ENCODE measurements at places on chromosomes 11 and 22.

GRCh38 chr11:116901964-116902688 lies 64.7 kb upstream of the APOA1 start:
- no peak for DNase-seq

DNA sequence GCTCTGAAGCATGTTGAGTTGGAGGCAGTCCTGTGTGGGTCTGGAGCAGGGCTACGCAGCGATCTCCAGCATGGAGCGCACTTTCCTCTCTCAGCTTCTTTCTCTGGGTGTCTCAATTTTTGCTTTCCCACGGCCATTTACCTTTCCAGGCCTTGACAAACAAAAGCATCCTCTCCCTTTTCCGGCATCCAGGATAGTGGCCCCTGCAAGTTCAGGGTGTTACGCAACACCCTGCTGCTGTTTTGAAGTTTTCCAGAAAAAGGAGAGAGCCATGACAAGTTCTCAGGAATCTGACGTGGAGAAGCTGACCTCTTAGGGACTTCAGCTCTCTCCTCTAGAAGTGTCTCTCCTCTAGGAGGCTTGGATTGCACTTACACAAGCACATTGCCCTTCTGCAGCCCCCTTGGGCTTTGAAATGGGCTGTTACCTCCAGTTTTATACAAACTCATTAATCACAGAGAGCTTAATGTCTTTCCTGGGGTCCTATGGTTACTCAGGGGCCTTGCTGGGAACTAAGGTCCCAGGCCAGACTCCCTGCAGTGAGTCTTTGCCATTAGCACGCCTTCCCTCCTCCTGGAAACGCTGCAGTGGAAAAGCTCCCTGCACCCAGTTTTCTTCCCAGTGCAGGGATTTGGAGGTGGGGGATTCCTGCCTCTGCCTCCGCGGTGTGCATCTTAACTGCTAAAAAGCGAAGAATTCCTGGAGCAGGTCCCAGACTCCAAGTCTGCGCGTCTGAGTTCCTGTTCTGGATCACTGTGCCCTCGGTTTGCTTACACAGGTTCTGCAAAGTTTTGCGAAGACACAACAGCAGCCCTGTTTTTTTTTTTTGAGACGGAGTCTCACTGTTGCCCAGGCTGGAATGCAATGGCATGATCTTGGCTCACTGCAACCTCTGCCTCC lies 80.4 kb downstream of the BARX2 start:
- DNase-seq = no peak

GRCh38 chr11:99199341-99199740 lies 178.6 kb downstream of the CNTN5 start:
- no peak for DNase-seq

DNA sequence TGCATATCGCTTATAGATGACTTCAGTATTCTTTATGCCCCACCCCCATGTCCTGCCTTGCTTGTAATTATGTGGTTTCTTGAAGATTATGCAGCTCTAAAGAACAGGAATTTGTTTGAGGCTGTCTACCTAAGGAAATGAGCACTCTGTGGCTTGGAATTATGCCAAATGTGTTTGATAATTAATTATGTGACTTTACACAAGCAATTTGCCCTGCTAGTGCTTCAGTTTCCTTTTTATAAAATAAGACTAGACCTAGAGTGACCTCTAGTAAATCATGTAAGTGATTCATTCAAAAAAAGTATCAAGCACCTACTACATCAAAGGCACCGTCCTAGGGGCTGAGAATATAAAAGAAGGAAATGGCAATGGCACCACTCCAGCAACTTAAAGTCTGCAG lies 491.5 kb upstream of the KIRREL3 start:
- no peak for DNase-seq

- DNase-seq = no peak
Measured at GRCh38 chr11:34899633-34900016, 16.6 kb downstream of the APIP start.

DNA sequence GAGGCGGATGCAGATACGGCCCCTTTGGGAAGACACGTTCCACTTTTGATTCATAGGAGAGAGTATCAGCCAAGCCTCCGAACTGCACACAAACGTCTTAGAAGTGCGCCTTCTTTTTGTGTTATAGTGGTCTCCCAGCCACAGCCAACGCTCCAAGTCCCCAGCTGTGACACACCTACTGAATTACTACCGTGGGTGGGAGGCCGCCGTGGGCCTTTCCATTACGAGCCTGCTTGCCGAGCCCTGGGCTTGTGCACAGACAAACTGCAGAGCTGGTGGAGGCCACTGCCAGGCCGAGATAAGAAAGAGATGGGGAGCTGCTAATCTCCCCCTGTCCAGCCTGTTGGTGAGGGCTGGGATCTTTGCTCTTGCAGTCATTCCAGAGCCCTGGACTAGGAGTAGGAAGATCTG lies 761 bp downstream of the HMBS start:
- DNase-seq = no peak

- no peak for DNase-seq
Measured at GRCh38 chr11:48087974-48088681, 107.8 kb downstream of the PTPRJ start.

GRCh38 chr11:2748061-2748813 lies 48.4 kb upstream of the KCNQ1OT1 start:
- DNase-seq = no peak

GRCh38 chr22:27122574-27122973 lies 465.2 kb downstream of the MIAT start:
- DNase-seq = no peak
